ENCODE measurements at places on chromosomes 6 and 20. TPM values are rescaled to one million over a fixed set of nuclear protein-coding genes. Genes with fewer than 3 reads are reported as not detected.

- peak; percentile 86 for DNase-seq
These were observed 125.4 kb downstream of the HIVEP1 start for GRCh38 chr6:12137480-12137879.

GRCh38 chr6:96164802-96165201 is 149.0 kb downstream of the FUT9 start:
- DNase-seq = no peak

GRCh38 chr20:24148372-24148771 is 159.8 kb upstream of the GGTLC1 start:
- no peak for DNase-seq

Gene ESR1
- 0.24 TPM for polyA plus RNA-seq

- peak; percentile 82 for DNase-seq
These were observed 420 bp downstream of the SOX4 start for GRCh38 chr6:21593927-21594415.

DNA sequence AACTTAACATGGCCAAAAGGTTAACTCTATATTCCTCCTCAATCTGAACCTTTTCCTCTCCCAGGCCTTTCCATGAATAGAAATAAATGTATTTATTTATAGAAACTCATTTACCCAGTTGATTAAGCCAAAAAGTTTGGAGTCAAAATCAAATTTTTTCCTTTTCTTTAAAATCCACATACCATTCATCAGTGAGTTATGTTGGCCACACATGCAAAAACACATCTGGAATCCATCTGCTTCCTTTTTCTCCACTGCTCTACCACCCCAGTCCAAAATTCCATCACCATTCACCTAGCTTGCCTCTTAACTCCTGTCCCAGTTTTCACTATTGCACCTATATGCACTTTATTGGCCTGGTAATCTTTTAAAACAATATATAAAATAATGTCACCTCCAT is 62.4 kb upstream of the TMEM200A start:
- peak; percentile 69 for DNase-seq

DNA sequence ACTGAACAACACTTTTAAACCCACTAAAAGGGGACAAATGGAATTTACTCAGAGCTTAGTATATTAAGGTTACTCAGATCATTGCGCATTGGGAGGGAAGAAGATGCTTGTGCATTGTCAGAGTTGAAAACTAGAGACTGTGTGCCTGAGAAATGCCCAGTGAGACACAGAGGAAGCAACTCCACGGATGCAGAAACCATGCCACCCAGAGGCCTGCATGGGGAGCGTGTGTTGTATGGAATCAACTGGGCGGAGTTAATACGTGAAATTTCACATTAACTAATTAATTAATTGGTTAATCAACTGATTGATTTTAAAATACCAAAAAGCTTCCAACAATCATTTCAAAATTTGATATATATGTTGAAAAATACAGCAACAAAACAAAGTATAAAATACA is 391.6 kb downstream of the PLCB1 start:
- DNase-seq = no peak
